ENCODE measurements at places on chromosomes 2 and 18. TPM values are rescaled to one million over a fixed set of nuclear protein-coding genes. Genes with fewer than 3 reads are reported as not detected.

CSRNP3 gene
- total RNA-seq, result 0.34 TPM

ERBB4 gene
- not detected for total RNA-seq

KIAA2012 gene
- not detected for total RNA-seq

MSTN gene
- under 0.01 TPM for total RNA-seq

CCDC148 gene
- total RNA-seq, result 0.34 TPM

PRSS56 gene
- total RNA-seq, result not detected

GNLY gene
- not detected for total RNA-seq

NABP1 gene
- total RNA-seq, result 90.2 TPM

PIAS2 gene
- 22.8 TPM for total RNA-seq

IL1RL1 gene
- 53.3 TPM for total RNA-seq

TWIST2 gene
- total RNA-seq, result 4.8 TPM

Data from nasal cavity respiratory epithelium epithelial cell of viscerocranial mucosa (primary cell).